Thoracic aorta (tissue), 2 donors: ENCODE measurements at places on chromosomes 7 and 10.

DNA sequence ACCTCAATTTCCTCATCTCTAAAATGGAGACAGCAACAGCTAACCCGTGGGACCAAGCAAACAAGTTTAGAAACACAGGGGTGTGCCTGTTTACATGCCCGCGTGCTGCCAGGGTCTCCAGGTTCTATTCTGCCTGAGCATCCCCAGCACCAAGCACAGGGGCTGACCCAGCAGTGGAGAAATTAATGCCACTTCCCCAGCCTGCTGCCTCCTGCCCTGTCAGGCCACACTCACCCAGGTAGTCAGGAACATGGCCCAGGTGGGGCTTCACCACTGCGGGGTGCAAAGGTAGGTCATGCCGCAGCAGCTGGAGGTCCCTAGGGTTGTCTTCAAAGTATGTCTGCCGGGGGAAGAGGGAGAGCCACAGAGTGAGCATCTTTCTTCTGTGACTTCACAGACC is 5.8 kb downstream of the DDX56 start:
- H3K4me3 ChIP-seq = no peak overlapping the region
- no peak for DNase-seq
- H3K4me1 ChIP-seq = peaks cover 8% of the 10 kb centered on the region
- no peaks in the 10 kb centered on the region for H3K27me3 ChIP-seq
- peaks cover 72% of the 10 kb centered on the region for H3K36me3 ChIP-seq

DNA sequence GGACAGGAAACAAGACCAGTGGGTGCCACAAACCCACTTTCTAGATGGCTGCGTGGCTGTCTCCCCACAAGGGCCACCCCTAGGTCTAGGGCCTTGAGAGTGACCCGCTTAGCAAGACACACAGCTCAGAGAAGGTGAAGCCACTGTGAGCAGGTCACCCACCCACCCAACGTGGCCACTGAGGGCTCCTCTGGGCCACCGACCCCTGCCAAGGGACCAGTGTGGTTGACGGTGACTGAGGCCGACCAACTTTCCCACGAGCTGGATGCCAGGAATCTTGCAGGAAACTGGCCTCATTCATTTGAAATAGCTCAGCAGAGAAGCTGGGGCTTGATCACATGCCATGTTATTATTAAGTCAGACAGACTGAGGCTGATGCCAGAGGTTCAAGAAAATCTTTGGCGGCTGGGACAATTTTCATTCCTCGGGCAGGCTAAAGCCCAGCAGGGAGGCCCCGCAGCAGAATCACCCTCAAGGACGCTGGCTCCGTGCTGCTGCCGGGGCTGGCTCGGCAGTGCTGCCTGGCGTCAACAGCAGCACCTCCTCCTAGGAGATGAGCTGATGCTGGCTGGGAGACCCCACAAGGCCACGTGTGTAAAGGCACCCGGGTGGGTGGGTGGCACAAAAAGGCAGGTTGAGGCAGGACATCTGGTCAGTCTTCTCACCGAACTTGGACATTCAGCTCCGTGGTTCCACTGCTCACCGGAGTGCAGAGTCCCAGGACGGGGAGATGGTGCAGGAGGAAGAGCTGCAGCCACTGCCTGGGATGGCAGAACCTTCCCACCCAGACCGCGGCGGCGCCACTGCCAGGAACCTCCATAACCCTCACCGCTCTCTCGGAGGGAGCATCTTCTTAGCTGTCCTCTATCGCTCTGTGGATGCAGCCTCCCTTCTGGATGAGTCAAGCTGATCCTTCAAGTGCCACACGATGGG is 57.8 kb downstream of the ZRANB1 start:
- no peaks in the 10 kb centered on the region for H3K27me3 ChIP-seq
- peak overlapping the region; percentile 60 for H3K4me3 ChIP-seq
- H3K36me3 ChIP-seq = peaks cover 25% of the 10 kb centered on the region
- peaks cover 67% of the 10 kb centered on the region for H3K4me1 ChIP-seq

DNA sequence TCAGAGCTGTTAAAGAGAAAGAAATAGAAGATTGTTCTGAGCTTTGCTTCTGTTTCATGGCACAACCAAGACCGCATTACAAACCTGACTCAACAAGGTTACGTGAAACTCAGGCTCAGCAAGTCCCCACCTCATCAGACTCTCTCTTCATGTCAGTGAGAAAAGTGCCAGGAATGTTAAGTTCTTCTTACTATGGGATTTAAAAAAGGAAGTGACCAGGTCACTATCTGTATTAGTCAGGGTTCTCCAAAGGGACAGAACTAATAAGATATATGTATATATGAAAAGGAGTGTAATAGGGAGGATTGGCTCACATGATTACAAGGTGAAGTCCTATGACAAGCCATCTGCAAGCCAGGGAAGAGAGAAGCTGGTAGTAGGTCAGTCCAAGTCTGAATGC is 25.4 kb upstream of the PAPSS2 start:
- no peaks in the 10 kb centered on the region for H3K4me1 ChIP-seq
- H3K4me3 ChIP-seq = no peak overlapping the region
- H3K27me3 ChIP-seq = no peaks in the 10 kb centered on the region
- no peaks in the 10 kb centered on the region for H3K36me3 ChIP-seq

DNA sequence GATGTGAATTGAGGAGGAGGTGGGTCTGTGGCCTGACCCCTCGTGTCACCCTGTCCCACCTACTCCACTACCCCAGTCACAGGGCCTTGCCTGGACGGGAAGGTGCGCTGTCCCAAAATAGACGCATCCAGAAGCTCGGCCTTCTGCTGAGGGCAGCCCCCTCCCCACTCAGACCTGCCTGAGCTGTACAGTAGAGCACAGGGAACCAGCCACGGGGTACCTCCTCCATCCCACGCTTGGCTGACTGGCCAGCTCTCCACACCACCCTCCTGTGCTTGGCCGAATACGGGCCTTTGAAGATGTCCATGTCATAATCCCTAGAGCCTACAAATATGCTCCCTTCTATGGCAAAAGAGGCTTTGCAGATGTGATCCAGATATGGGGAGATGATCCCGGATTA is 88.3 kb downstream of the CHST15 start:
- no peaks in the 10 kb centered on the region for H3K4me1 ChIP-seq
- peaks cover 7% of the 10 kb centered on the region for H3K36me3 ChIP-seq
- H3K27me3 ChIP-seq = no peaks in the 10 kb centered on the region
- H3K27ac ChIP-seq = no peak overlapping the region

GRCh38 chr10:63106111-63106755 is 26.9 kb upstream of the NRBF2 start:
- H3K27ac ChIP-seq = no peak overlapping the region
- DNase-seq = peak; percentile 5
- H3K4me3 ChIP-seq = no peak overlapping the region
- no peaks in the 10 kb centered on the region for H3K4me1 ChIP-seq

- H3K36me3 ChIP-seq = no peaks in the 10 kb centered on the region
- peaks cover 40% of the 10 kb centered on the region for H3K4me1 ChIP-seq
- peak overlapping the region; percentile 95 for H3K27ac ChIP-seq
- H3K27me3 ChIP-seq = no peaks in the 10 kb centered on the region
- H3K4me3 ChIP-seq = peak overlapping the region; percentile 8
These were observed 1.9 kb upstream of the VOPP1 start for GRCh38 chr7:55574051-55574717.

DNA sequence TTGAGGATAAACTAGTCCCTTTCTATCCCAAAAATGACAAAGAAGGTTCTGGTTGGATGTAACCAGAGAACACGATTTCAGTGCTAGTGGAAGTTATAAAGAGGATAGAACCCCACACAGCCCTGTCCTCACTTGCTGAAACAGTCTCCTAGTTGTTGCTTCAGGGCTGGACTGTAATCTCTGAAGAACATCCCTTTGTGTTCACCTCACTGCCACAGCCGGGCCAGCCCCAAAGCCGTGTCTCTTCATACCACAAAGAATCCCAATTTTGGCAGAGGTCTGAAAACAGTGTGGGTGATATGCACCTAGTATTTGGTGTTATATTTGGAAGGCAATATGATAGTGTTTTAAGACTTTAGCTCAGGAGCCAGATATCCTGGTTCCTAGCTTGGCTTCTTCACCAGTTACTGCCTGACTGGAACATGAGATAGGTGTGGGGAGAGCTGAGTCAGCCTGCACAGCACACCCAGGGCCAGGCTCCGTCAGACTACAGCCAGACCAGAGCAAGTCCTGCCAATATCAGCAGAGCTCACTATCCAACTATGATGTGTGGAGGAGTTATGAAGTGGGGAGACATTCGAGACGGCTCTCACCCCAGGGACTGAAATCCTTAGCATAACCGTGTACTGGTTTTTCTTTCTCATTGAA is 21.2 kb downstream of the CYP3A4 start:
- no peak overlapping the region for H3K27ac ChIP-seq
- H3K27me3 ChIP-seq = no peaks in the 10 kb centered on the region
- H3K36me3 ChIP-seq = no peaks in the 10 kb centered on the region
- peaks cover 4% of the 10 kb centered on the region for H3K4me1 ChIP-seq
- DNase-seq = peak; percentile 3

DNA sequence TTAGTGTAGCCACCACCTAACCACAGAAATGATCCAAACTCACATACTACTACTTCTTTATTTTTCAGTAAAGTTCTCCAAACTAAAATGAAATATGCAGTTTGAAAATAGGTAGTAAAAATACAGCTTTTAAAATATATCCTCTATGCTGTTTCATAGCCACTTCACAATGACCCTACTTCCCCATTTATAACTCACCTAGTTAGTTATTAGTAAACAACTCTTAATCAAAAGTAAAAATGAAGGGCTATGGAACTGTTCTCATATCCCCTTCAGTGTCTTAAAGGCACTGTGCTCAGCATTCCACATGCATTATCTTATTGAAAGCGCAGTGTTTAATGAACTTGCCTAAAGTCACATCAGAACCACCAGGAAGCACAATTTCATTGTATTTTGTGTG is 43.5 kb downstream of the KMT2C start:
- H3K4me3 ChIP-seq = no peak overlapping the region
- no peaks in the 10 kb centered on the region for H3K36me3 ChIP-seq
- no peaks in the 10 kb centered on the region for H3K27me3 ChIP-seq
- no peak overlapping the region for H3K27ac ChIP-seq
- H3K4me1 ChIP-seq = peaks cover 30% of the 10 kb centered on the region

- H3K27ac ChIP-seq = no peak overlapping the region
- no peak for DNase-seq
- no peak overlapping the region for H3K4me3 ChIP-seq
- H3K36me3 ChIP-seq = no peaks in the 10 kb centered on the region
- H3K4me1 ChIP-seq = no peaks in the 10 kb centered on the region
These were observed 5.6 kb downstream of the MGAM start for GRCh38 chr7:142001163-142001874.

- no peaks in the 10 kb centered on the region for H3K4me1 ChIP-seq
- H3K27ac ChIP-seq = no peak overlapping the region
- no peaks in the 10 kb centered on the region for H3K36me3 ChIP-seq
- H3K4me3 ChIP-seq = no peak overlapping the region
- no peaks in the 10 kb centered on the region for H3K27me3 ChIP-seq
These were observed 110.3 kb downstream of the C1GALT1 start for GRCh38 chr7:7292608-7293007.

GRCh38 chr7:2001601-2002442 is 230.9 kb downstream of the MAD1L1 start:
- no peak overlapping the region for H3K27ac ChIP-seq
- no peaks in the 10 kb centered on the region for H3K4me1 ChIP-seq
- DNase-seq = no peak
- no peaks in the 10 kb centered on the region for H3K36me3 ChIP-seq

DNA sequence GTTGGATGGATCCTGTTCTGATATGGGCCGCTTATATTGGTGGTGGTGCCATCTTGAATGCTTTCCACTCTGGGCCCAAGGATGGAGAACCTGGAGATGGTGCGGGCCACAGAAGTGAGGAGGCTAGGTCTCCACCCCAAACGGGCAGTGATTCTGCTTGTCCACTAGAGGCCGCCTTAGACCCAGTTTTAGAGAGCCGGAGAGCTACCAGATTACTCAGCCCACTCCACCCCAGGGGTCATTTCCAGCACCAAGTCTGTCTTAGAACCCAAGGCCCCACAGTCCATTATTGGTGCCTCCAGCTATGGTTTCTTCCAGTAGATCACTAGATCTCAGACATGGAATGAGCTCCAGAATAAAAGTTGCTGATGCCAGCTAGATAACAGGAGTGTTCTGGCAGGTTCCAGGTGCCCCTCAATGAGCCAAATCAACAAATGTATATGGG is 11.8 kb upstream of the CAMK2G start:
- DNase-seq = no peak
- no peaks in the 10 kb centered on the region for H3K36me3 ChIP-seq
- peaks cover 39% of the 10 kb centered on the region for H3K4me1 ChIP-seq
- no peaks in the 10 kb centered on the region for H3K27me3 ChIP-seq
- peak overlapping the region; percentile 82 for H3K27ac ChIP-seq

GRCh38 chr7:30264052-30264451 is 20.3 kb upstream of the ZNRF2 start:
- no peak overlapping the region for H3K27ac ChIP-seq
- no peak for DNase-seq
- H3K36me3 ChIP-seq = no peaks in the 10 kb centered on the region
- H3K4me1 ChIP-seq = no peaks in the 10 kb centered on the region
- no peaks in the 10 kb centered on the region for H3K27me3 ChIP-seq

DNA sequence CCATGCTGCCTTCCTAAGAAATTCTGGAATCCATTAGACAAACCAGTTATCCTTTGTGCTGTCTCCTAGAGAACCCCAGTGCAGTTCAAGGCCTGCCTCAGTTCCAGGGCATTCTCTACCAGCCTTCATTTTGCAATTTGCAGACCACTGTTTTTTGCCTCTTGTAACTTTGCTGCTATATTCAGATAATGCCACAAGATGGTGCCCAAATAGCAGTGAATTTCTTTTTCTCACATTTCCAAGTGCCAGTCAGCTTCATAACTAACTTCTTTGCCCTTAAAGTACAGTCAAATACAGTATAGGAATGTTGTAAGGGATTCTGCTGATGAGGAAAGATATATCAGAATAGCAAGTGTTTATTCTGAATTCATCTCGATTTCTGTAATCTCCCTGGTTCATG is 25.2 kb downstream of the LOXL4 start:
- peaks cover 8% of the 10 kb centered on the region for H3K4me1 ChIP-seq
- H3K27me3 ChIP-seq = no peaks in the 10 kb centered on the region
- no peak overlapping the region for H3K27ac ChIP-seq

DNA sequence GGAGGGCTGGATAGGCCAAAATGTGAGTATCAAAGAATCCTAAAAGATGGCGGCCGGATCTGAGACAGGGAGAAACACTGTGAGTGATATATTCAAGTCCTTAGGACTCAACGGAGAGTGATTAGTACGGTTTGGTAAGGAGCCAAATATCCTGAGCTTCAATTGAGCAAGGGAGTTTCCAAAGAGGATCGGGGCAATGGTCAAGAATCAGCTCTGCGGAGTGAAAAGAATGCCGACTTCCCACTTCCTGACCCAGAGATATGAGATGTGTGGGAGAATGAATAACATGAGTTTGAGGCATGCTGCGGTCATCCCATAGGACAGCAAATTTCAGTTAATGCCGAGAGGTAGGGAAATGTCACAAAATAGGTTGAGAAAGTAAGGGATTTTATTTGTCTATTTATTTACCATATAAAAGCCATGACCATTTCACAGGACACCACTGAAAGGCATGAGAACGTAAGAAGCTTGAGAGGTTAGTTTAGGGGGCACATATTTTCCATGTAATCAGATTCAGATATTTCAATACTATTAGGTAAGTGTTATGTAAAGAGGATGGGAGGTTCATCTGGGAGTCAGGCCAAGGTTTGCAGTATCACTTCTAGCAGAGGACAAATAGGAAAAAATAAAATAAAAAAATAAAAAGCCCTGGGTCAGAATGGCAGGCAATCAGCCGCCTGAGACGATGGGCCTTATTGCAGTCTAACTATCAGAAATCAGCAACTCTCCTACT is 165.6 kb downstream of the HGF start:
- H3K27ac ChIP-seq = no peak overlapping the region
- no peak for DNase-seq
- no peaks in the 10 kb centered on the region for H3K27me3 ChIP-seq
- H3K4me3 ChIP-seq = no peak overlapping the region
